Activated CD8-positive, alpha-beta memory T cell treated with anti-CD3 and anti-CD28 coated beads for 4 hours (primary cell): ENCODE measurements at places on chromosomes 11 and 22.

GRCh38 chr11:92393218-92393617, 168.6 kb downstream of the FAT3 start:
- no peak for DNase-seq

DNA sequence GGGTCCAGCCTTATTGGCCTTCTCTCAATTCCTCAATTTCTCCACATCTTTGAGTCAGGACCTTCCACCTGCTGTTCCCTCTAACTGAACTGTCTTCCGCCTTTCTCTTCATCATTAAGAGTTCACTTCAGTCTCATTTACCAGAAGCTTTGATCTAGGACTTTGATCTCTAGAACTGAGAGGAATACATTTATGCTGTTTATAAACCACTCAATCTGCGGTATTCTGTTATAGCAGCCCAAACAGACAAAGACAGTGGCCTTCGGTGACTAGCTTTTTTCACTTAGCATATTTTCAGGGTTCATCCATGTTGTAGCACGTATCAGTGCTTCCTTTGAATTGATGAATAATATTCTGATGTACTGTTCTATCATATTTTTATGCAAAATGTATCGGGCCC, 10.5 kb downstream of the CLPB start:
- no peak for DNase-seq

- DNase-seq: peak; percentile 30
Measured at GRCh38 chr11:10807493-10808234, 1.1 kb downstream of the EIF4G2 start.

GRCh38 chr22:22936915-22937656, 49.5 kb downstream of the IGLL5 start:
- DNase-seq: no peak

DNA sequence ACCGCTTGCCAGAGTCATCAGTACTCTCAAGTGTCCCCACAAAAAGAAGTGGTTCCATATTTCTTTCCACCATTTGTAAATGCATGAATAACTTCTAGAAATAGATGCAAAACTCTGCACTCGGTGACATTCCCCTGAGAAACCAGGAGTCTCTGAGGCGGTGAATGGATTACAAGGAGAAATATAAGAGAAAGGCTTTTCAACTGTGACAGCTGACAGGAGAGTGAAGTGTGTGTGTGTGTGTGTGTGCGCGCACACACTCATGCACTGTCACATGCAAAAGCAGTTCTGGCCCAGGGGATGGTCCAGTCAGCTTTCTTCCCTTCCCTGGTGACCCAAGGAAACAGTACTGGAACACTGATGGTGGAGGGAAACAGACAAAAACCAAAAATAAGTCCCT, 710.0 kb downstream of the OPCML start:
- no peak for DNase-seq

GRCh38 chr22:20524004-20524481, 16.6 kb downstream of the MED15 start:
- no peak for DNase-seq

GRCh38 chr11:21603886-21604285, 589.0 kb upstream of the ANO5 start:
- DNase-seq: no peak

GRCh38 chr11:14554959-14555358, 34.8 kb upstream of the PSMA1 start:
- DNase-seq: no peak

GRCh38 chr22:36445158-36445668, 36.2 kb downstream of the TXN2 start:
- no peak for DNase-seq

DNA sequence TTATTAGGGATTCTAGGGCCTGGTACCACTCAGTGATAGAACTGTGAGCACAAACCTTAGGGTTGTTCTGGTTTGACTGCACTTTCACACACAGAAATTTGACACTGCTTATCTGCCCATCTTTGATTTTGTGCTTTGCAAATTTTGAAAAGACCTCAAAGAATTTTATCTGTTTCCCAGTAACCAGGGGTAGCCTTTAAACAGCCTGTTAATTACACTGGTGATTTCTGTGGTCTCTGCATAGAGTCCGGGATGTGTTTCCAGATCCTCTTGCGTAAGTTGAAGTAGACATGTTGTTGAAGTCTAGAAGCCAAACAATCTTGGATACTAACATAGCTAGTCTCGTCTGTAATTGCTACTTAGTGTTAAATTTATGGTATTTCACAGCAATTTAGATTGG, 75.3 kb downstream of the C22orf31 start:
- DNase-seq: no peak

DNA sequence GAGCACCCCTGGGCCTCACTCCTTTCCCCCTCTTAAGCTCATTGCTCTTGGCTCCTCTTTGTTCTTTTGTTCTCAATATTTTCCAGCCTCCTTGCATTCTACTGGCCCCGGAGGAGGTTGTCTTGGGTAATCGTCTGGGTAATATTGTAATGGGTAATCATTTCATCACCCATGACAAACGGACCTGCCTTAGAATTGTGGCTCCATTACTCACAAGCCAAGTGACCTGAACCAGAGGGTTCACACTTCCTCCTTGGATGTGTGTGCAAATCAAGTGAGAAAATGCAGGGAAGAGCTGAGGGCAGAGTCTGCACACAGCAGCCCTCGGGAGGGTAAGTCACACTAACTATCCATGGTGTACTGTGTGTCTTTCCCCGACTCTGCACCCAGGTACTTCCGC, 305.0 kb downstream of the BUD13 start:
- no peak for DNase-seq

- DNase-seq: peak; percentile 6
Measured at GRCh38 chr11:45180848-45181192, 34.4 kb downstream of the PRDM11 start.

- DNase-seq: no peak
Measured at GRCh38 chr11:73869332-73869949, 7.2 kb downstream of the COA4 start.

- no peak for DNase-seq
Measured at GRCh38 chr22:40107851-40108378, 69.8 kb upstream of the TNRC6B start.

DNA sequence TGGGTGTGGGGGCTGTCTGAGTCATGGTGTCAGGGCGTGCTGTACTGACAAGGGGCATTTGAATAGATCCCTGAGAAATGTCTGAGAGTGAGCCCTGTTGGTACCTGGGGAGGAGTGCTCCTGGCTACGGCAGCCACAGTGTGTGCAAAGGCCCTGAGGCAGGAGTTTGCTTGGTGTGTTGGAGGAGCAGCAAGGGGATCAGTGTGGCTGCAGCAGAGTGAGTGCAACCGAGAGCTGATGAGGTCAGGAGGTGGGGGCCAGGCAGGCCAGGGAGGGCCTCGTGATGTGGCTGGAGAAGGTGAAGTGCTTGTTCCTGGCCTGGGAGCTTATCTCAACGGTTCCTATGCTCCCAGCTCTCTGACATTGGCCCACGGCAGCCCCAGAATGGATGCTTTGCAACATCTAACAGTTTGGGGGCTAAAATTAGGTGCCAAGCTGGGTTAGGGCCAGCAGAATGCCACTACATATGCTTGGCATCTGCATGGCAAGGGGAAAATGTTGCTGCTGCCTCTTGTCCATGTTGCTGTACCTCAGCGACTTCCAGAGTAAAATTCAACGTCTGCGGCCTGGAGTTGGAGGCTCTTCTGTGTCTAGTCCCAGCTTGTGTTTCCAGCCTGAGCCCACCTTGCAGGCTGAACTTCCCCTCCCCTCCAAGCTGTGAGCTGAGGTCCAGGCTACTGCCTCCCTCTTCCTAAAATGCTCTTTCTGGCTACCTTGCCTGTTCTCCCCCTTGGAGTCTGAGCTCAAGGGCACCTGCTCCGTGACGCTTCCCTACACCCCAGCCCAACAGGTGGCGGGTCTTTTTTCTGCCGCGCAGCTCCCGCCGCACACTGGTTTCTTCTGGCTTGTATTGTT, 48.2 kb upstream of the MYEOV start:
- DNase-seq: no peak

DNA sequence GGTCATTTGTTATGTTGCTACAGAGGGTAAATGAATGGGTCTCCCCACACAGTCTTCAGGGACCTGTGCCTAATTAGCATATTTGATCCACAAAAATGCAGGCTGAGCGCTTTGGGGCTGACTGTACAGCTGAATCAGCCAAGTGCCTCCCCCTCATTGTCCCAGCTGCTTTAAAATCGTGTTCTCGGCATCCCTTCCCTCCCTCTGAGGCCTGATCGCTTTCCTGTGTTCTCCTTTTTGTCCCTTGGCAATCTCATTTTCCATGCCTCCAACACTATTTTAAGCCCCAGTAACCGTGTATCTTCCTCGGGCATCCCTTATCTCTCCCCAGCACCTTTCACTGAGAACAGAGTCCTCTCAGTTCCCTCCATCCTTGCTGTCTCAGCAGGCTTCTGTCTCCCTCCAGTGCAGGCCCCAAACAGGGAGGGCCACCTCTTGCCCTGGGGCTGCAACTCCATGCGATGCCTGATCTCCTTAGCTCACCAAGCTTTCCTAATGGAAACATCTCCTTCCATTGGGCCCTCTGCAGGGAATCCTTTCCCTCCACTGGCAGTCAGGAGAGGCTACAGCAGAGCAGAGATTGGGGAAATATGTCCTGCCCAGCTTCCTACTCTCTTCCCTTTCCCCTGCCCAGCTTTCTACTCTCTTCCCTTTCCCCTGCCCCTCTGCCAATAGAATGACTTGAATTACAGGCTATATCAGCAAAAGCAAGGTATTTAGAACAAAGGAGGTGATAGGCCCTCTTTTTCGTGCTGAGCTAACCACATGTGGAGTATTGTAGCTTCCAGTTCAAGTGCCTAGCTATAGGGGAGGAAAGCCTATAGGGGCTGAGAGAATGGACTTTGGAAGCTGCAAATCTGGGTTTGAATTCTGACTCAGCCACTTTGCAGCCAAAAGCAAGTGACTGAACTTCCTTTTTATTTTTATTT, 13.8 kb downstream of the UQCR10 start:
- DNase-seq: no peak

DNA sequence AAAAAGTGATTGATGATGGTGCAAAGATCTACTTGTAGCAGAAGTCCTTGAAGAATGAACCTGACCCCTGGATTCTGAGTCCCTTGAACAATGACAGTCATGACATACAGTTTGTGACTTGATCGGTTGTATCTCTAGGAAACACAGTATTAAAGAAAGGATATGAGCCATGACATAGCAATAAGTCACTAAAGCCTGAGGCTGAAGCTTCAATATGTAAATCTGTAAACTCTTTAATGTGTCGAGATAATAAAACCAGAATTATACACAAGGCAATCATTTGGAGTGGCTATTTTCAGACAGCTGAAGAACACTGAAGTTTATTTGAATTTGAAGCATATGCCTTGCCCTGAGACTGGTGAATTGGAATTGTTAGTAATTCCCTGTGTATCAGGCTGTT, 911.5 kb upstream of the RAG2 start:
- no peak for DNase-seq

GRCh38 chr22:24512043-24512442, 16.9 kb downstream of the UPB1 start:
- no peak for DNase-seq

- DNase-seq: no peak
Measured at GRCh38 chr22:47221840-47222615, 459.6 kb downstream of the TBC1D22A start.

GRCh38 chr11:120400564-120401364, 64.6 kb downstream of the ARHGEF12 start:
- DNase-seq: no peak

DNA sequence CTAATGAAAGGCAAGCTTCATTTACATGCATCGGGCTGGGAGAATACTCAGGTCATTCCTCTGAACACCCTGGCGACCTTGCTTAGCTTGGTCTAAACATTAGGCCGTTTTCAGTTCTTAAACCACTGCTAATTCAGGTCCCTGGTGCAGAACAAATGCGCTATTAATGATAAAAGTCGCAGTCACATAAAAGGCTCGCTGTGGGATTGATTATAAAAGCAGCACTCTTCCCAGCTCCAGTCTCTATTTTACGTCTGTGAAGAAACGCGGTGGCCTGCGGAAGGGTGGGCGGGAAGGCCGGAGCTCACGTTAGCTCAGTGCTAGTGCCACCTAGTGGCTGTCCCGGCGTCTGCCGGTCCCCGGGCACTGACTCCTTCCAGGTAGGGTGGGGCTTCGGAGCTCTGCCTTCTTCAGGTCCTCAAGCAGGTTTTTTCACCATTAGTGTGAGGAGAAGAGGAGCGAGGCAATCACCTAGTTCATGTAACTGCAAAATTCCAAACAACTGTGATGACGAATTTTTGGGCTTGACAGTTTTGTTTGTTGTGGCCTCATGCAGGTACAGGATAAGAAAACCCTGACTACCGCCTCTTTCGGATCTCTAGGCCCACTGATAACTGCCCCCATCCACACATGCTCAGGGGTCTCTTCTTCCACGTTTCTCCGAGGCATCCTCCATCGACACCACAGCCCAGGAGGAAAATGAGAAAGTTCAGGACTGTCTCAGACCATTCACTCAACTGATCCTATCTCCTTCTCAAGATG, 66.5 kb upstream of the CLMP start:
- peak; percentile 26 for DNase-seq

DNA sequence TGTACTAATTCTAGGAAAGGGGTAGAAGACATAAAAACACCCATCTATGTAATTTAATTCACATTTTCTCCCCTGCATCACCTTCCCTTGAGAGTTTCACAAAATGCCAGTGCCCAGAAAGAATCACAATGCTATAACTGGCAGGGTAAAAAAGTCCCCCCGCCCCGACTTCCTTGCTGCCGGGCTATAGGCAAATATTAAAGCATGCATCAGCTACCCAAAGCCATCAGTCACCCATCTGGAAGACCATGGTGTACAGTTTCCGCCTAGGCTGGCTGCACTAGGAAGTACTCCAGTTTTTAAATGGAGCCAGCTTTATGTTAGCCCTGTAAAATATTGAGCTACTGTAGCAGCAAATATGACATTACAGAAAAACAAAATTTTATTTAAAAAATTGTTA, 67.8 kb downstream of the ST14 start:
- no peak for DNase-seq

GRCh38 chr11:70142221-70142875, 60.7 kb upstream of the FADD start:
- DNase-seq: no peak

- no peak for DNase-seq
Measured at GRCh38 chr11:71488681-71489270, 35.8 kb downstream of the NADSYN1 start.

- no peak for DNase-seq
Measured at GRCh38 chr11:69141742-69142141, 14.0 kb upstream of the SMIM38 start.

GRCh38 chr11:76007166-76007565, 192.2 kb downstream of the UVRAG start:
- DNase-seq: no peak

DNA sequence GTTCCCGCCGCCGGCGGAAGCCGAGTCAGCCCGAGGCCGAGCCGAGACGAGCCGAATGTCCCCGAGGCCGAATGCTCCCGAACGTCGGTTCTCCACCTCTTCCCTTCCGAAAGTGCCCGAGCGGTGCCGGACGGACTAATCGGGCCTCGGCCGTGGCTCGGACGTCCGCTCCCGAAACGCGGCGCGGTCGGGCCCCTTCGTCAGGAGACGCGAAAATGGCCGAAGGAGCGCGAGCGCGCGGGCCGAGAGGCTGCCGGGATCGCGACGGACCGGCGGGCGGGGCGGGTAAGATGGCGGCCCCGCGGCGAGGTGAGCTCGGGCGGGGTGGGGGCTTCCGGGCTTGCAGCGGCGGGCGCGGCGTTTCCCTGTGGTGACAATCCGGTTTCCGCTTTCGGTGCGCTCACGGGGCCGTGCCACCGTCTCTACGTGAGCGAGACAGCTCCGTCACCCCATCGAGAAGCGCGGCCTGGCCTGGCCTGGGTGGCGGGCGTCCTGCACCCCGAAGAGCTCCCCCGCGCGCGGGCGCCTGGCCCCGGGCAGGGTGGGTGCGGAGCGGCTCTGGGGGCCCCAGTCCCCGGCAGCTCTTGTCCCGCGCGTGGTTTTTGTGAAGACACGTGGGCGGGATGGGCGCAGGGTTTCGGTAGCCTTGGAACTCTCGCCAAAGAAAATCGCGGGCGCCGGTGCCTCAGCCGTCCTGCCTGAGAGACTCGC, at the start of gene TMEM80:
Gene TMEM80, plus strand, starts transcription at position 279 of the 711 bp plus-strand sequence. Its CDS starts 12 bp downstream, at position 291.
- peak; percentile 87 for DNase-seq
